ENCODE measurements at places on chromosomes 1 and 21.
A peak's percentile ranks its signal among the peaks of the same experiment; 100 is the strongest.

GRCh38 chr1:220483700-220484099, 44.2 kb upstream of the MARK1 start:
- no peak for DNase-seq

DNA sequence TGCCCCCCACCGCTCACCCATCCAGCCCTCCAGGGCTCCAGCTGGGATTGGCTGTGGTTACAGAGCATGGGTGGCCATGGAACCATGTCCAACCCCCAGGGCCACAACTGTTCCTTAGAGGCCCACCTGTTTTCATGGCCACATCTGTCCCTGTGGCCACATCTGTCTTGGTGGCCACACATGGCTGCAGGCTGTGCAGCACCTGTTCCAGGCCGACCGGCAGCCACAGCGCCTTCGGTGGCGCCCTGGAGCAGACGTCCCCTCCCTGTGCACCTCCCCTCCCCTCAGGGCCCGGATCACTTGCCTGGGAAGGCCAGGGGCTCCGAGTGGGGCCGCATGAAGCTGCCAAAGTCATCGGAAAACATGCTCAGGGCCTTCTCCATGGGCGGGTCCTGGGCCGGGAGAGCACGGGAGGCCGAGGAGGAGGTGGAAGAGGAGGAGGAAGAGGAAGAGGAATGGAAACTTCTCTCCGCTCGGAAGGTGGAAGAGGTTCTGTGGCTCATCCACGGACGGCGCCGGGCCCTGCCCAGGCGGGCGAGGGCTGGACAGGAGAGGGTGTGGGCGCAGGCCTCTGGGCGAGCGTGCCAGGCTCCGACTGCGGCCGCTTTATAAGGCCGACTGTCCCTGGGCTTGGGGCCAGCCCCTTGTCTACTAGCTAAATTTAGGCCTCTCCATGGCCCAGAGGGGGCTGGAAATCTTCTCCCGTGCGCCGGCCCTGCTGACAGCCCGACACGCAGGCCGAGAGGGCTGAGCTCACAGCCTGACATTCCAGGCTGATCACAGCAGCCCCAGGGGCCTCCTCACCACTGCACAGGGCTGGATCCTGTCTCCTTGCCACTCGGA, at the start of gene HSPB7:
Gene HSPB7 (minus strand): TSS at position 583 of the 843 bp plus-strand sequence. CDS start 80 bp downstream, at position 503.
- DNase-seq = peak; percentile 44

- no peak for DNase-seq
Measured at GRCh38 chr1:199160521-199161318, 521.9 kb downstream of the PTPRC start.

DNA sequence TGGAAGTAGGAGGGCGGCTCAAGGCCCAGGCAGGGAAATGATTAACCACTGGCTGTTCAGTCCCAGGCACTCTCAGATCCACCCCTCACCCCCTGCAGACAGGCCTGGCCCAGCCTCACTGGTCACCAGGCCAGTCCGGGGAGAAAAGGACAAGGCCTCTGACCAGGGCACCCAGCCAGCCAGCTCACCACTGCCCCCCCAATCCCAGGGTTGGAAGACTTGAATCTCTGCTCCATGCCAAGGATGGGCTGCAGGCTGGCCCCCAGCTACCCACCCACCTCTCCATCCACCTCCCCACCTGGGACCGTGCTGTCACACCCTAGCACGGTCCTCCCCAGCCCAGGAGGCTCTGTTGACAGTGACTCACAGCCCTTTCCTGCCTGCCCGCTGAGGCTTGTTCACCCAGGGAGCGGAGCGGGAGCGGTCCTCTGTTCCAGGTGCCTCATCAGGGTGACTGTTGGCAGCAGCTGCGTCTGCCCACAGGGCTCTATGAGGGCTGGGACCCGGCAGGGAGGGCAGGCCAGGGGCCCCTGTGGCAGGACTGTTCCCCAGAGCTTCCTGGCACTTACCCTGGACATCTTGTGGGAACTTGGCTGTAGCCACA, 2.2 kb downstream of the LAD1 start:
- DNase-seq = no peak

DNA sequence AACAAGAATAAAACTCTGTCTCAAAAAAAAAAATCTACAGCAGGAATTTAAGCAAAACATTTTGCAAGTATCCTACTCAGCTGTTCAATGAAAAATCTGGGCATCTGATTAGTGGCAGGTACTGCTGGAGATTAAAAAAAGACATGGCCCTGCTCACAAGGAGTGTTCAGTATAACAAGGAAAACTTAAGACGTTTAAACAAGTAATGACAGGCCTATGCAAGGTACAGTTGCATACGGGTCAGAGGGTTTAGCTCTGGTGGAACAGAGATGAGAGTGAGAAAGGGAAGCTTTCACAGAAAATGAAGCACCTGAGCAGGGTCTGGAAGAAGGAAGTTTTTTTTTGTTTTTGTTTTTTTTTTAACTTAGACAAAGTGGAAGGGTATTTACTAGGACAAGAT, 23.0 kb downstream of the SNRNP40 start:
- no peak for DNase-seq

GRCh38 chr1:89918794-89919155, 76.1 kb upstream of the ZNF326 start:
- DNase-seq = no peak

GRCh38 chr1:222275729-222276465, 272.0 kb downstream of the HHIPL2 start:
- DNase-seq = no peak

DNA sequence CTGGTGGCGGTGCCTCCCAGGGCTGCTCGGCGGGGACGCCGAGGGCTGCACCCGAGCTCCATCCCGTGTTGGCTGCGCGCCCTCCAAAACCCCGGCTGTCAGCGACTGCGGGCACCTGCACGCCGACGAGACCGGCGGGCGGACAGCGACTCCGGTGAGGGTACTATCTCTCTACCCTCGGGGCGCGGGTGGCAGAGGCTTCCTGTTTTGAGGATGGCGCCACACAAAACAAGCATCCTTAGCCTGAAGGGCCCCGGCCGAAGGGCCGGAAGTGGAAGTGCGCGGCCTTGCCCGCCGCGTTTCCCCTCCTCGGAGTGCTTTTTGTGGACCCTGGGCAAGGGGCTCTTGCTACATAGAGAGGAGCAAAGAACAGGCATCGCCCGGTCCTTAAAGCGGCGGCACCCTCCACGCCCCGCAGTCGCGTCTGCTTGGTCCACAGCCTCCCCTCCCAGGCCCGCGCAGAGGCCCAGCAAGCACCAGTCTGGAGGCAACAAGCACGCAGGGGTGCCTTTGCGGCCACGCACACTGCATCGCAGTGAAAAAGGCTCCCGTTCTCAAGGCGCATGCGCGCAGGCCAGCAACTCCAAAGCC, 561 bp upstream of the COQ8A start:
- no peak for DNase-seq

DNA sequence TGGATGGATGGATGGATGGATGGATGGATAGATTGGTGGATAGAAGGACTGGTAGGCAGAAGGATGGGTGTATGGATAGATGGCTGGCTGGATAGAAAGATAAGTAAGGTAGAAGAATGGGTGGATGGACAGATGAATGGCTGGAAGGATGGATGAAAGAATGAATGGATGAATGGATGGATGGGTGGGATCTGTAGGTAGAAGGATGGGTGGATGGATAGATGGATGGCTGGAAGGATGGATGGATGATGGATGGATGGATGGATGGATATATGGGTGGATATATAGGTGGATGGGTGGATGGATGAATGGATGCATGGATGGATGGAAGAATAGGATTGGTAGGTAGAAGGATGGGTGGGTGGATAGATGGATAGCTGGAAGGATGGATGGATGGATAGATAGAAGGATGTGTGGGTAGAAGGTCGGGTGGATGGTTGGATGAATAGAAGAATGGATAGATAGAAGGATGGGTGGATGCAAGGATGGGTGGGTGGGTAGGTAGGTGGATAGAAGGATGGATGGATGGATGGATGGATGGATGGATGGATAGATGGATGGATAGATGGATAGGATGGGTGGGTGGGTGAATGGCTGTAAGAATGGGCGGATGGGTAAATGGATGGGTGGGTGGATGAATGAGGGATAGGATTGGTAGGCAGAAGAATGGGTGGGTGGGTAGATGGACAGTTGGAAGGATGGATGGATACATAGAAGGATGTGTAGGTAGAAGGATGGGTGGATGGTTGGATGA, 7.5 kb downstream of the MASP2 start:
- no peak for DNase-seq

DNA sequence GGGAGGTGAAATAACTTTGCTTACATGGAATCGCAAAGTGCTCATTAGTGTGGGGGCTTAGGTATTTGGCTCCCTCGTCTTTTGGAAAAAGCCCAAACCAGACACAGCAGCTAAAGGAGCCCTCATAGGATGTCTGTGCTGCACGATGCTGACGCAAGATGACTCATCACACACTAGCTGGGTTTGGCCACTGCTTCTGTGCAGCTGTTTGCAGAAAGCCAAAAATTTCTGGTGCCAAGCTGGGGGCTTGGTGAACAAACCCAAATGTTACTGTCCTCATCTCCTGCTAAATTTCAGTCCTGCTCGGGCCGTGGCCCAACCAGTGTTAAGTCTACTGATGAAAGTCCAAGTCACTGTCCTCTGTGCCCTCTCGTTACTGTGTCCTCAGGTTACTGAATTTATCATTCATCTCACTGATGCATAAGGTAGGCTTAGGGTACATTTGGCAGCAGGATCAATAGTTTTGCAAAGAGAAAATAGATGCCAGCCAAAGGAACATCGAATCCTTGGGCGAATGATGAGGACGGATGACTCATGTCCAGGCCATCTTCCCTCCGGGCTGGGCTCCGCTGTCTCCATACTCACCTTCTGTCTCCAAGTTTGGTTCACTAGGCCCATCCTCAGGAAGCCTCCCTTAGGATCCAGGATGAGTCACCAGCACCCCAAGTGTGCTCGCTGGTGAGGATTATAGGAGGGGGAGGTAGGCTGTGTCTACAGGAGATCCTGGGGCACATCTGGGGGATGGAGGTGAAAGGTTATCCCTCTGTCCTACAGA, 177.7 kb downstream of the ADSS2 start:
- no peak for DNase-seq

DNA sequence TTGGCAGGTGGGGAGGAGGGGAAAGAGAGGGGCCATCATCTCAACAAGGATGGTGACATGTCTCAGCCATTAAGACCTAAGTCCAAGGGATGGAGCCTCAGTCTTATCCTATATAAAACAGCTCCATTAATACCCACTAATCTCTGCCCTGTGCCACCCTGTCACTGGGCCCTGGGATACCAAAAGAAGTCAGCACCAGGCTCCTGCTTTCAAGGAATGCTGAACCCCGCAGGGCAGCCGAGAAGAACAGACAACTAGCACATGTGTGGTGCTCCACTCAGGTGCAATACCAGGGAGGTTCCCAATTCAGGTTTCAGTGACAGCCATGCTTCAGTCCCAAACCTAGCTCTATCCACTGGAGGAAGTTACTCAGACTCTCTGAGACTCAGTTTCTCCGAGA, 128.4 kb downstream of the GRIK3 start:
- no peak for DNase-seq

DNA sequence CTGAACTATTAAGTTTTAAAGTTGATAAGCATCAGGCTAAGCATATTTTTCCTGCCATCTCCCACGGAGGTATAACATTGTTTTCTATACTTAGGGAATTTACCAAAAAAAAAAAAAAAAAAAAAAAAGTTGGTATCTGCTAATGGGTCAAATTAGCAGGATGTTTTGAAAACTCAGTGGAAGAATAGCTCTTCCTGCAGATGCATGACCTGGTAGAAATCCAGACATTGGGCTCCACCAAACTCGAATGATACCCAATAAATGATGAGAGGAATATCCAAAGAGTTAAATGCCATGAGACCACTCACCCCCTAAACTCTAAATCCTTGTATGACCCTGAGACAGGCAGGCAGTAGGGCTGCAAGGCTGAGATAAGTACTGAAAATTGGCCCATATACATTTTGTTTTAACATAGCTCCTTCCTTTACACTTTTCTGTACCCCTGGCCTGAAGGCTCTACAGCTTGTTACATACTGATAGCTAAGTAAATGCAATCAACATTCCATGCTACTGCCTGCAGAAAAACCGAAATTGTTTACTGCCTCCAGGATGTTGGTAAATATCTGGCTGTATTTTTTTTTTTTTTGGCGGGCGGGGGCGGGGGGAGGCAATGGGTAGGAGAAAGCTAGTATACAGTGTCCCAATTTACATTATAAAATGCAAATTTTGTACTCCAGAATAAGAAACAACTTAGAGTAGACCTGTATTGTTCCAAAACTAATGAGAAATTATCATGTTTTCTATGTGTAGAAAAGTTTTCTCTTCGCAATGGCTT, 57.6 kb downstream of the NFIA start:
- DNase-seq = no peak

- DNase-seq = peak; percentile 44
Measured at GRCh38 chr1:29324771-29325351, 88.5 kb downstream of the PTPRU start.

GRCh38 chr1:19070891-19071621, 114.6 kb upstream of the IFFO2 start:
- DNase-seq = no peak

- no peak for DNase-seq
Measured at GRCh38 chr1:6775261-6776043, 9.8 kb upstream of the CAMTA1 start.

DNA sequence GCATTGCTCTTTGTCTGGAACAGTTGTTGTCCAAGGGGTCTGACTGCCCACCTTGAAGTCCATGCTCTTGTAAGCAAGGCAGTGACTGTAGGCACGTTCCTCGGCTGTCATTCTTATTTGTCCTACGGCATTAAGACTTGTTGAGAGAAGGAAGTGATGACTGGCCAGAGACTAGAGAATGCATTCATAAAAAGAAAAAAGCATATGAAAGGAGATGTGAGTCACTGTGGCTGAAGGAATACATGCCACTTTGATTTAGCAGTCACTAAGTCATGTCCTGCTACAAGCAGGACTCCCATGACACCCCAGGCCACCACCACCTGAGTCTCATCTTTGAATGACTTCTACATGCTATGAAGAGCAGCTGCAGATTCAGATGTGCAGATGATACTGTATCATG, 50.5 kb downstream of the CNN3 start:
- no peak for DNase-seq

DNA sequence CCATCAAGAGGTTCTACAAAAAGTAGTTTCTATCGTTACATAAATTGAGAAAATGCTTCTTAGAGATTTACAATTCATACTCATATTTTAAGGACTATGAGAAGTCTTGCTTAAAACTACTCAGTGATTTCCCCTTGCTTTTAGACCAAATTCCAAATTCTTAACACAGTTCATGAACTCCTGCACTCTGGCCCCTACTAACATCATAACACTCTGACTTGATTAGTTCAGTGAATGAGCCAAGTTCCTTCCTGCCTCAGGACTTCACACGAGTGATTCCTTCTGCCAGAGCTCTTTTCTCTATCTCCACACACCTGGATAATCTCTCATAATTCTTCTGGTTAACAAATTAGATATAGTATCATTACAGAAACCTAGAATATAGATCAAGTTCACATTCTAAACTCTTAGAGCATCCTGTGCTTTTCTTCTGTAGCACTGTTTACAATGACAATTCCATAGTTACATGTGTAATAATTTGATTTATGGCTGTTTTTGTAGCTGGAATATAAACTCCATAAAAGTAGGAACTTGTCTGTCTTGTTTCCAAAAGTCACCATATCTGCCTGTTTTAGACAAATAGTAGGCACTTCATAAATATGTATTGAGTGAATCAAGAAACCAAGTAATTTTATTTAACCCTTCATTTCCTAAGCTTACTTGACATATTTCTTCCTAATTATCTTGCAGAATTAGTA, 59.9 kb downstream of the NUF2 start:
- no peak for DNase-seq

- DNase-seq = no peak
Measured at GRCh38 chr1:248696774-248697173, 5.8 kb downstream of the OR14I1 start.

- DNase-seq = no peak
Measured at GRCh38 chr1:14495996-14496395, 102.5 kb upstream of the KAZN start.

Data from left renal cortex interstitium (tissue), 4 donors.